Epithelial cell of esophagus (primary cell): ENCODE measurements at places on chromosomes 7 and 10.

GRCh38 chr10:132481690-132482089 is 55.9 kb upstream of the INPP5A start:
- DNase-seq, result no peak

DNA sequence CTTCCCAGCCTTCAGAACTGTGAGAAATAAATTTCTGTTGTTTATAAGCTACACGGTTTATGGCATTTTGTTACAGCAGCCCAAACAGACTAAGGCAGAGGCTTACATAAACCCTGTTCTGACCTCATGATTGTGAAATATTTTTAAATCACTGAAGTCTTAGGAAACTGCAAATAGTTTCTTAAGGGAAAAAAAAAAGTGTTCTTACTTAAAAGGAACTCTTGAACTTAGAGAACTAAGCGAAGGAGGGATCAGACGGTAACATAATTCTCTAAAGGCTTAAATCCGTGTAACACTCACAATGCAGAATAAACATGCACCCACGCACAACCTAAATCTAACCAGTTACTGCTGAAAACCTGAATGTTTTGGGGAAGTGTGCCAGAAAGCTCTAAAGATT is 749.1 kb upstream of the LRRTM3 start:
- DNase-seq, result peak; percentile 23

DNA sequence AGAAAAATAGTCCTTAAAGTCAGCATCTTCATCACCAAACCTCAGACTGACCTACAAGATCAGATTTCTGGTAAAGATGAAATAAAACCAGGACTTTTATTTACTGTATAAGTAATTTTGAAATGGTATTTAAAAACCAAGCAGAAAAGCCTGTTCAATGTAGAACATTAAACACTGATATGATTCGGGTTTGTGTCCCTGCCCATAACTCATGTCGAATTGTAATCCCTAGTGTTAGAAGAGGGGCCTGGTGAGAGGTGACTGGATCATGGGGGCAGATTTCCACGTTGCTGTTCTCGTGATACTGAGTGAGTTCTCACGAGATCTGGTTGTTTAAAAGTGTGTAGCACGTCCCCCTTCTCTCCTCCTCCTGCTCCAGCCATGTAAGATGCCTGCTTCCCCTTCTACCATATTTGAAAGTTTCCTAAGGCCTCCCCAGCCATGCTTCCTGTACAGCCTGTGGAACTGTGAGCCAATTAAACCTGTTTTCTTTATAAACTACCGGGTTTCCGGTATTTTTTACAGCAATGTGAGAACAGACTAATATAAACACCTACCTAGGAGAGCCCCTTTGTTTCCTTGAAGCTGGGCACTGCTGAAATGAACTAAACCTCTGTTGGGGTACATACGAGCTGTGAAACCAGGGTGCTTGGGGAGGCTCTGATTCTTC is 120.1 kb downstream of the KMT2E start:
- no peak for DNase-seq

- peak; percentile 18 for DNase-seq
Observed at GRCh38 chr7:26583094-26583648, 281.2 kb downstream of the SKAP2 start.

- DNase-seq, result peak; percentile 86
Observed at GRCh38 chr7:11319491-11320274, 346.0 kb downstream of the PHF14 start.

DNA sequence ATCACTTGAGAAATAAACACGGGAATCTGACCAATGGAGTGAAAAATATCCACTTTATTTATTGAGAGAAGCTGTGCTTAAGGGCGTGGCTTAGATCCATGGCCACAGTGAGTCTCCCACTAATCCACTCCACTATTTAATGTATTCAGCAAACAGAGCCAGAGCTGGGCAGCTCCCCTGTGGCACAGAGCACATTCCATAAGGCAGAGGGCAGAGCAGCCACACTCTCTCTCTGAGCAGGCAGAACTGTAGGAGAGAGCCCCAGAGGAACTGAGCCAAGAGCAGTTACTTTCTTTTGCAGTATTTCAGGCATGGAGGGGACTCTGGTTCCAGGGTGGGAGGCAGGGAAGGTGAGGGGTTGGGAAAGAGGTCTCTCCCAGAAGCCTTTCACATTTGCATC is 106.0 kb downstream of the GALNT17 start:
- DNase-seq, result no peak

- DNase-seq, result peak; percentile 87
Observed at GRCh38 chr7:1512781-1513656, 8.8 kb upstream of the INTS1 start.

- DNase-seq, result peak; percentile 15
Observed at GRCh38 chr10:70756700-70757360, 28.3 kb downstream of the TBATA start.

DNA sequence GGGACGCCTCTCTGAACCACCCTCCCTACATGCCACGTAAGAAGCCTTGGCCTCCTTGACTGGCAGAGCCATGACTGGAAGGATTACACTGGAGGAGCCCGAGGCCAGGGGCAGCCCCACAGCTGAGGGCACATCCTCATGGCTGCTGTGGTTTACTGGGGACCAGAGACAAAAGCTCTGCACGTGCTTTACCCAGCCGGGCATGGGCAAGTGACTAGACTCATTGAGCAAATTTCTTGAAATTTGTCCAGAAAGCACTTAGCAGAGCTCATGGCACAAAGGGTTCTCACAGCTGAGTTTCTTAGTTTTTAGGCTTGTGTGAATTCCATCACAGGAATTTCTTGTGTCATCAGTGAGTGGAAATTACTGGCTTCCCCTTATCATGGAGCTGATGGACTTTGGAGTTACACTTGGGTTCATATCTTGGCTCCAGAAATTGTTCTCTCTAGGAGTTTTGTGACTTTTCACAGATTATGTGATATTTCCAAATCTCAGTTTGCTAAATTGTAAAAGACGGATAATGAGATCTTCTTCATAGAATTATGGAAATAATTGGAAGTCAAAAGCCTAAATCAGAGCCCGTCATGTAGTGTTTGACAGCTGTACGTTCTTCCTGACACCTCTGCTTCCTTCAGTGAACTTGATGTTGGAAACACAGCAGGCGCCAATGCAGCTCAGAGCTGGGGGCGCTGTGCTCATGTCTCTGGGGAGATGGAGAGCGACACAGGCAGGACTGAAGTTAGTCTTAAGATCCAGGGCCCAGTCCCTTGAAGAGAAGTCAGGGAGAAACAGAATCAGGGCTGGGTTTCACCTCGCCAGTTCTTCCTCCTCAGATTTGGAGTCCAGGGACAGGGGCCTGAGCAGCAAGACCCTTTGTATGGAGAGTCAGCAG is 47.7 kb upstream of the MGAM2 start:
- DNase-seq, result no peak

DNA sequence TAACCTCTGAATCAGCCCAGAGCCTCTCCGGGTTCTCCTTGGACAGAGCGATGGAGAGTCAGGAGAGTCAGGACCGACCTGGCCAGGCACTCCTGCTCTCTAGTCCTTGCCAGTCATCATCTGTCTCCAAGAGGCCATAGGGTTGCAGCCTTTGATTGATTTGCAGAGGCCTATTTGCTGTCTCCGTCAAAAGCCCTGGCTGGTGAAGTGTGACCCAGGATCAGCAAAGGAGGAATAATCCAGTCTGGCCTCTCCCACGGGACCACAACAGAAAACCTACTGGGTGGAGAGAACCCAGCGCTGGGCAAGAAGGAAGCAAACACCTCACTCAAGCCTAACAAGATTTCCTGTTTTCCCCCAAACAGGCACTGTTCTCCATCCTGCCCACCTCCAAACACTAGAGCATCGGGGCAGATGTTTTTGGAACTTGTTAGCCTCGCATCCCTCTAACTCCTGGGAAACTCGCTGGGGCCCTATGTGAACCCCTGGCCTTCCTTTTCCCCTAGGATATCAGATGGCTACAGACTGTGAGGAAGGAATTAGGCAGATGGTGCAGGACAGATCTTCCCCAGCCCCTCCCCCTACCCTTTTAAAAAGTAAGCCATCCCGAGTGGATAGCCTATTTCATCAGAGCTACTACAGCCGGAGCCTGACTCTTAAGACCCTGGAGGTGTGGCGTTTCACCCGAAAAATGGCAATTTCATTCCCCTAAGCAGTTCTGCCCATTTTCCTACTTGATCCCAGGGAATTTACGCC is 54.3 kb downstream of the PODXL start:
- no peak for DNase-seq

- DNase-seq, result no peak
Observed at GRCh38 chr10:51300617-51301304, 226.5 kb downstream of the PRKG1 start.

- no peak for DNase-seq
Observed at GRCh38 chr7:155972651-155973390, 160.6 kb upstream of the SHH start.

- peak; percentile 13 for DNase-seq
Observed at GRCh38 chr7:142880876-142881505, 4.6 kb downstream of the TRPV6 start.

DNA sequence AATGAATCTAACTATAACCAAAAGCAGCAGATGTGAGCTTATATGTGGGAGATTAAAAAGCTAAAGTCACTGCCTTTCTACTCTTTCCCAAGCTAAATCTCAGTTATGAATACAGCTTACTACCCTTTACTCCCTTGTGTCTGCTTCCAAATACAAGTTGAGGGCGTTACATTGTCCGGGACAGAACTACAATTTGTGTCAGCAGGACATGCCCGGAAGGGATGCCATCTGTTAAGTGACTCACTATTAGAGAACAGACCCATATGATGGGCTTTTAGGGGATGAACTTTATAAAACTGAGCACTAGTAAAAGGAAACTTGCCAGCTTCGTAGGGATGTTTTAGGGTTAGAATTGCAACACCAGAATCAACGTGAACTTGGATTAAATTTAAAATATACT is 299.7 kb upstream of the CSTF2T start:
- DNase-seq, result no peak

- DNase-seq, result no peak
Observed at GRCh38 chr10:14652816-14653215, 121.9 kb downstream of the FAM107B start.

DNA sequence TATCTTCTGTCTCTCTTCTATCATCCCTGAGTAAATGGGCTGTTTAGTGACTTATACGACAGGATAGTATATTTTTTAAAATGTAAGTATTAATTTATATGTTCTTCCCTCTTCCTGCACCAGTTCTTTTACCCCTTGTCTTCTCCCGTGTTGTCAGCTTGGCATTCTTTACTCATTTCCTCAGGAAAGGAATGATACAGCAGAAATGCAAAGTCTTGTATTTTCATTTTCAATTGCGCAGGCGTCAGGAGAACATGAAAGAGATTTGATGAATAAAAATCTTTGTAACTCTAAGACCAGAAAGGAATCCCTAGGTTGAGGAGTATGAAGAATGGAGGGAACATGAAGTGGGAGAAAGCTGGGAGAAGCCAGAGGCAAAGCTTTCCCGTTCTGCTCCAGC is 18.8 kb upstream of the VPS41 start:
- DNase-seq, result no peak

- no peak for DNase-seq
Observed at GRCh38 chr7:36958111-36958733, 233.9 kb upstream of the AOAH start.

GRCh38 chr7:155224116-155224811 is 73.4 kb upstream of the INSIG1 start:
- DNase-seq, result peak; percentile 58

DNA sequence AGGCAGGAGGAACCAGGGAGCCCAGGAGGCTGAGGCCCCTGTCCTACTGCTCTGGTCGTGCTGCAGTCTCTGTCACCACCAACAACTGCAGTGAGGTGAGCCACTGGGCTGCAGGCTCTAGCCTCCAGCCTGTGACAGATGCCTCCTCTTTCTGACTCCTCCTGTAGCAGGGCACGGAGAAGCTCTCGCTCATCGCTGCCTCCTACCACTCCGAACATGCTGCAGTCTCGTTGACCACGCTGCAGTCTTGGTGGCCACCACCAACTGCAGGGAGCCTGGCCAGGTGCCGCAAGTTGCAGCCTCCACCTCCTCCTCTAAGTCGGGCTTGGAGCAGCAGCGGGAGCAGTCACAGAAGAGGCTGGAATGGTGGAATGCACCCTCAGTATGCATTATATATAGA is 22.1 kb upstream of the VOPP1 start:
- no peak for DNase-seq

DNA sequence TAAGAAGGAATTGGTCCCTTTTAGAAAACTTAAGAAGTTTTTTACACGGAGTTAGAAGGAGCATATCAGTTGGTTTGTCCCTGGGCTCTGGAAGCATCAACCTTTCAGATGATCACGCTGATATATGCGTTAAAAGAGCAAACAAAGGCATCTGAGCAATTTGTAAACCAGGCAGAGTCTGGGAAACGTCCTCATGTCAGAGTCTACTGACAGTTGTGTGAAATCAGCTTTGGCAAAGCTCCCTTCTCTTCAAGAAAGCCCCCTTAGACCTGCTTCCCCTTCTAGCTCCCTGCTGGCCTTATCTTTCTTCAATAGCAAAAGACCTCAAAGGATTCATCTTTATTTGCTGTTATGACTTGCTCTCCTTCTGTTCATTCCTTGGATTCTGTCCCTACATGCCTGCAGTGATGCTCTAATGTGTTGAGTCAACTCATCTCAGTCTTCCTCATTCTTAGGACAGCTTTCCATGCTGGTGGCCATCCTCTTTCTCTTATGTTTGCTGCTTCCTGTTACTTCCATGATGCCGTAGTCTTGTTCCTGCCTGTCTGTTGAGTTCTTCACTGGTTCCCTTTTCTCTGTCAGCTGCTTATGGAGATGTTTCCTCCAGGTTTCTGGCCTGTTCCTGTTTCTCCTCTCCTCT is 106.5 kb upstream of the BMPER start:
- peak; percentile 93 for DNase-seq

- DNase-seq, result no peak
Observed at GRCh38 chr10:92267343-92267742, 23.5 kb downstream of the CPEB3 start.

GRCh38 chr7:20510573-20510900 is 104.9 kb upstream of the ABCB5 start:
- DNase-seq, result no peak

GRCh38 chr7:142790555-142790954 is 19.8 kb downstream of the PRSS2 start:
- no peak for DNase-seq

DNA sequence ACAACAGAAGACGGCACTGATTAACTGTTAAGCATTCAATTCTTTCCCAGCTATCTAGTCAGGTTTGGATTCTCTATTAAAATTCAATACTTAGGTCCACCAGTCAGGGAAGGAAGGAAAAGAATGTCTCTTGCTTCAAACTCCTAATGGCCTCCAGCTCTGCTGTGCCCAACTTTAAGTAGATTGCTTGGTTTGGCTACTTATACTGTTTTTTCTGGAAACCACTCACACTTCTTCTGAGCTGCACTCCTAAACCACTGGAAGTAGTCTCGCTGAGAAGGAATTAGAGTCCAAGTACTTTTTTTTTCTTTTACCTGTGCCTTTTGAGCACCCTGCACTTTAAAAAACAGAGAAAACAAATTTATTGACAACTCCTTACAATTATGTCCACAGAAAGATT is 26.7 kb upstream of the COL1A2 start:
- DNase-seq, result no peak

- DNase-seq, result no peak
Observed at GRCh38 chr7:155119801-155120382, 49.8 kb downstream of the HTR5A start.
